ENCODE measurements at places on chromosomes 12 and 14. TPM values are rescaled to one million over a fixed set of nuclear protein-coding genes. Genes with fewer than 3 reads are reported as not detected.

GPX2 gene
- polyA plus RNA-seq, result 1,000 TPM

- DNase-seq, result no peak
Observed at GRCh38 chr14:78764240-78764639, 594.1 kb downstream of the NRXN3 start.

GRCh38 chr14:89844508-89844907 is 110.0 kb downstream of the EFCAB11 start:
- DNase-seq, result no peak

ADCY4 gene
- polyA plus RNA-seq, result 3.4 TPM

KRT2 gene
- polyA plus RNA-seq, result 2.2 TPM

DNA sequence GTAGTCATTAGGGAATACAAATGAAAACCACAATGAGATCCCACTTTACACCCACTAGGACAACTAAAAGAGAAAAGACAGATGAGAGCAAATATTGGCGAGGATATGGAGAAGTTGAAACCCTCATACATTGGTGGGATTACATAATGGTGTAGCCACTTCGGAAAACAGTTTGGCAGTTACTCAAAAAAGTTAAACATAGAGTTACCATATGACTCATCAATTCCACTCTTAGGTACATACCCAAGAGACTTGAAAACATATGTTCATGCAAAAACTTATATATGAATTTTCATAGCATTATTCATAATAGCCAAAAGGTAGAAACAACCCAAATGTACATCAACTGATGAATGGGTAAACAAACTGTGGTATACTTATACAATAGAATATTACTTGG is 27.1 kb downstream of the ALDH1L2 start:
- no peak for DNase-seq

OR4K2 gene
- not detected for polyA plus RNA-seq

CLEC12A gene
- 1.5 TPM for polyA plus RNA-seq

- DNase-seq, result no peak
Observed at GRCh38 chr12:130922511-130922953, 31.2 kb upstream of the ADGRD1 start.

MLH3 gene
- polyA plus RNA-seq, result 14.1 TPM

DNA sequence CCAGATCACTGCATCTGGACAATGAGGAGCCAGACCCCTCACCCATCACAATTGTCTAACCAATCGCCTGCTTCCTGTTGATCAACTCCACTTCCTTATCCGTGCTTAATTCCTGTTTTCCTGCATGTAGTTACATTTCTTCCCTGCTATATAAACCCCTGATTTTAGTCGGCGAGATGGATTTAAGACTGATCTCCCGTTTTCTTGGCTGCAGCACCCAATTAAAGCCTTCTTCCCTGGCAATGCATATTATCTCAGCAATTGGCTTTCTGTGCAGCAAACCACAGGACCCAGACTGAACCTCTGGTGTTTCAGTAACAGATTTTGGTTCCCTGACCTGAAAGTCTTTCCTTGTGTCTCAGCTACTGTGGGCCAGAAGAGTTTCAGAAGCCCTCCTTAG is 272.3 kb downstream of the IPO8 start:
- DNase-seq, result no peak

CCDC175 gene
- polyA plus RNA-seq, result not detected

DNA sequence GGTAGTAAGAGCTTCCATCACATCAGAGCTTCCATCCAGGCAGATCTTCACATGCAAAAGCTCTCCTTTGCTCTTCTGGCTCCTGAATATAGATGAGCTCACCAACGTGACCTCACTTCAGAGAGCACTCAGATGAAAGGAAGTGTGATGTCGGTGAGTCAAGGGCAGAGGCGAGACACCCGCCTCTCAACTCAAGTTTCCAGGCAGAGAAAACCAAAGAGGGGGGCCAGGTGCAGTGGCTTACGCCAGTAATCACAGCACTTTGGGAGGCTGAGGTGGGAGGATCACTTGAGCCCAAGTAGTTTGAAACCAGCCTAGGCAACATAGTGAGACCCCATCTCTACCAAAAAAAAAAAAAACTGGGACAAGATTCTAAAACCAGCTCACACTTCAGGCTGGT is 126.9 kb downstream of the DUSP6 start:
- DNase-seq, result no peak
